H54 (cell line): ENCODE measurements at places on chromosomes 2 and 18.

GRCh38 chr2:47528874-47529273 lies 125.9 kb downstream of the MSH2 start:
- peak; percentile 71 for DNase-seq

DNA sequence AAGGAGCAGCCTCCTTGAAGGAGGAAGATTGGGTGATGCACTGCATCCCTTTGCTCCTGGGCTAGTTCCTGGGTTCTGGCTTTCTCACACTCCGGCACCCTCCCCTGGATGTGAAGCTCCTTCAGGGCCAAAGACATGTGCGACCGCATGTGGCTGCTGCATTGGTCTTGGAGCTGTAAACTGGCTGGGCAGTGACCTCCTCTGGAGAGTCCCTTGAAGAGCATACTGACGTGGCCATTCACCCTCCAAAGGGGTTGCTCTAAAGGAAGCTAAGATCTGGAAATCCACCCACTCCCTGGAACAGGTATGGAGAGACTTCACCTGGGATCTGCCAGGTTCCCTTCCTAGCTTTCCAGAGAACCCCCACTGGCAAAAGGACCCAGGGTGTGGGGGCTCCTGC lies 62.1 kb downstream of the TMEM17 start:
- DNase-seq: no peak

GRCh38 chr2:165016772-165017411 lies 61.6 kb upstream of the SLC38A11 start:
- peak; percentile 6 for DNase-seq

GRCh38 chr2:209933499-209934483 lies 68.6 kb upstream of the RPE start:
- DNase-seq: peak; percentile 6

DNA sequence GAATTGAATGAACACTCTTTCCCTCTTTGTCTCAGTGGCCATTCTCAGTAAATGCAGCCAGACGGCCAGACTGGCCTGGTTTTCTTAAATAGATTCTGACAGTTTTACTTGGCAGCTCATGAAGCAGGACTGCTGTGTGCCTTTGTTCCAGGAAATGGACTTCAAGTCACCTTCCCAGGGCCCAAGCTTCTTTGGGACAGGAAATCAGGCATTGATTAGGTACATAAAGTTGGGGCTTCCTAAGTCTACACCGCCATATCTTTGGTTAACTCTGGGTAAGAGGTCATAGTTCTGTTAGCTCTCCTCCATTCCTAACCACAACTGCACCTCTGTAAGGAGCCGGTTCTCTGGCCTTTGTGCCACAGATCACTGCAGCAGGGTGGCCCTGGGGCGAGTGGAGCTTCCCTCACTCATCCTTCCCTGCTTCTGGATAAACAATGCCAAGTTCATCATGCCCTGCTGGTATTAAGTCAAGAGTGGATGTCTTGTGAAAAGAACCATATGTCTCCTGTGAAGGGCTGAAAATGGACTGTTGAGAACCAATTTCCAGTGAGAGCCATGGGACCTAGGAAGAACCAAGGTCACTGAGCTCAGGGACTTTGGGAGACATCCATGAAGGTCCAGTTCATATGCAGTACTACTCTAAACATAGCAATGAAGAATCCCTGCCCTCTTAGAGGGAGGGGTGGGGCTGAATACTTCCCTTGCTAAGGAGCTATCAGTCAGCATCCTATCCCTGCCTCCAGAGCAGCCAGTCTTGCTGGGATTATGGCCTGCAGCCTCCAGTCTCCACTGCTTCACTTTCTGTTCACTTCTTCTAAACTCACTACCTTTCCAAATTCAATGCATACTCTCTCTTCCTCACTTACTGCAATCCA lies 122.6 kb upstream of the XPO1 start:
- no peak for DNase-seq

GRCh38 chr18:58991167-58991798 lies 126.6 kb downstream of the ZNF532 start:
- no peak for DNase-seq

DNA sequence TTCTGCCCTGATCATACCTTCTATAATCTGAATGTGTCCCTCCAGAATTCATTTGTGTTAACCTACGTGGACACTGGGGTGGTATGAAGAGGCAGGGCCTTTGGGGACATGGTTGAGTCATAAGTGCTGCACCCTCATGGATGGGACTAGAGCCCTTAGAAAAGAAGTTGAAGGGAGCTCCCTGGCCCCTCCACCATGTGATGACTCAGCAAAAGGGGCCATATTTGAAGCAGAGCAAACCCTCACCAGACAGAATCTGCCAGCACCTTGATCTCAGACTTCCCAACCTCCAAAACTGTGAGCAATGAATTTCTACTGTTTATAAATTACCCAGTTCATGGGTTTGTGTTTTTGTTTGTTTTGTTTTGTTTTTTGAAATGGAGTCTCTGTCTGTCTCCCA lies 33.4 kb upstream of the CD207 start:
- DNase-seq: no peak

- DNase-seq: peak; percentile 21
Measured at GRCh38 chr2:181393472-181393871, 63.7 kb upstream of the ITGA4 start.

GRCh38 chr2:159129824-159130223 lies 156.7 kb downstream of the WDSUB1 start:
- DNase-seq: no peak

- no peak for DNase-seq
Measured at GRCh38 chr2:189544318-189545042, 36.1 kb downstream of the SLC40A1 start.

- no peak for DNase-seq
Measured at GRCh38 chr18:21741562-21742314, 1.1 kb downstream of the MIB1 start.

- no peak for DNase-seq
Measured at GRCh38 chr2:1486670-1487069, 73.4 kb downstream of the TPO start.

GRCh38 chr2:40962026-40962425 lies 510.1 kb upstream of the SLC8A1 start:
- DNase-seq: no peak
